ENCODE measurements at places on chromosomes 3 and 15. TPM values are rescaled to one million over a fixed set of nuclear protein-coding genes. Genes with fewer than 3 reads are reported as not detected.

The IL12A gene
- total RNA-seq: 2.5 TPM

The GP9 gene
- total RNA-seq: 3.8 TPM

The TRANK1 gene
- 13.1 TPM for total RNA-seq

The DUOX1 gene
- 1.8 TPM for total RNA-seq

The HHATL gene
- total RNA-seq: 9.0 TPM

The C3orf85 gene
- 3.6 TPM for total RNA-seq

The PTH1R gene
- 127 TPM for total RNA-seq

The SMAD6 gene
- total RNA-seq: 52.7 TPM

The FSD2 gene
- total RNA-seq: 9.6 TPM

The CFAP91 gene
- 12.7 TPM for total RNA-seq

The CISH gene
- total RNA-seq: 36.6 TPM

The CGNL1 gene
- total RNA-seq: 40.1 TPM

Data from metanephros (tissue), 2 donors.